Activated CD4-positive, alpha-beta T cell treated with anti-CD3 and anti-CD28 coated beads, Interleukin-2, amount 50 U/mL, for 24 hours (primary cell): ENCODE measurements at places on chromosomes 1 and 21.

GRCh38 chr21:22575165-22575584 is 1577.0 kb downstream of the NCAM2 start:
- DNase-seq: no peak

DNA sequence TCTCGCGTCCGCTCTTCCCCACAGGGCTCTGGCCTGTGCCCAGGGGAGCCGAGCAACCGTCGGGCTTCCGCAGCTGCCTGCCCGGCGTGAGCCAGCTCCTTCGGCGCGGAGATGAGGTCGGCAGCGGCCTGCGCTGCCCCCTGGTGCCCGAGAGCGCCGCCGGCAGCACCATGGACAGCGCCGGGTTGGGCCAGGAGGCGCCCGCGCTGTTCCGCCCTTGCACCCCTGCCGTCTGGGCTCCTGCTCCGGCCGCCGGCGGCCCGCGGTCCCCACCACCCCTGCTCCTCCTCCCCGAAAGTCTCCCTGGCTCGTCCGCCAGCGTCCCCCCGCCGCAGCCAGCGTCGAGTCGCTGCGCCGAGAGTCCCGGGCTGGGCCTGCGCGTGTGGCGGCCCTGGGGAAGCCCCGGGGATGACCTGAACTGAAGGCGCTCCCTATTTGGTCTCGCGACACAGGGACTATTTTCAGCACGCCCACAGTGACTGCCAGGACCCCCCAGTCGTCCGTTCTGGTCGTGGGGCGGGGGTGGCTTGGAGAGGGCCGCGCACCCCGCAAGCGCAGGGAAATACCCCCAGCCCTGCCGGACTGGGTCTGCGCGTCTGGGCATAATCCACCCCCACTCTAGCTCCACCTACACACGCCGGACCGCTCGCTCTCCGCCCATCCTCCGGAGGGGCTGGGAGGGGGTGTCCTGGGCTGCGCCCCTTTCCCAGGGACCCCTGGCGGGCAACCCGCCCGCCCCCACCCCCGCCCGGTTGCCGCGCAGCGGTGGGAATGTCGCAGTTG is 1.3 kb downstream of the HES3 start:
- peak; percentile 65 for DNase-seq

DNA sequence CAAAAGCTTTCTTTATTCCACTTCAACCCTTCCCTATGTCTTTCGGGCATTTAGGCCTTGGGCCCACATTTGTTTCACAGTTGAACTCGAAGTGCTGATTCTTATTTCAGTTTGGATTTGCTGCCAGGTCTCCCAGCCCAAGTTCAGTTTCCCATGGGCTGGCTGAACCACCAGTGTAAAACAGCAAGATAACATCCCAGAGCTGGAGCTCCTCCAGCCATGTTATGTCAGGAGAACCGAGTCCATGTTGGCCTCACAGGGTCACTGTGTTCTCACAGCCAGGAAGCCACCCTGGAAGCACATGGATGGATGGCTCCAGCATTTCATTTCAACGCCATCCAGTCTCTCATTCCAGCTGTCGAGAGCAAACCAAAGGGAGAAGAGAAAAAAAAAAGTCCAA is 45.2 kb upstream of the RXRG start:
- no peak for DNase-seq

DNA sequence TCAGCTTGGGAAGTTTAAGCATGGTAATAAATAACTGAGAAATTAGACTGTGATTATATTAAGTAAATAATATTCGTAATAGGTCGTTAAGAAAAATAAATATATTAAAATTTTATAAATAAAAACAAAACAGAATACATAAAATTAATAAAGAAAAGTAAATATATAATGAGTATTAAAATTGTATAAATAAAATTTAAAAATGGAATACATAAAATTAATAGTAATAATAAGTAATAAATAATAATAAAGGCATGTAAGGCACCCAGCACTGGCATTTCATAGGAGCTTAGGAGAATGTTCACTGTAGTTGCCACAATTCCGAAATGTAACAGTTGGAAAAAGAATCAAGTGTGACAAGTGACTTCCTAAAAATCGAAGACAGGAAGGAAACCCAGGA is 45.8 kb upstream of the FHAD1 start:
- DNase-seq: no peak

GRCh38 chr1:6102532-6102845 is 56.8 kb downstream of the KCNAB2 start:
- no peak for DNase-seq

DNA sequence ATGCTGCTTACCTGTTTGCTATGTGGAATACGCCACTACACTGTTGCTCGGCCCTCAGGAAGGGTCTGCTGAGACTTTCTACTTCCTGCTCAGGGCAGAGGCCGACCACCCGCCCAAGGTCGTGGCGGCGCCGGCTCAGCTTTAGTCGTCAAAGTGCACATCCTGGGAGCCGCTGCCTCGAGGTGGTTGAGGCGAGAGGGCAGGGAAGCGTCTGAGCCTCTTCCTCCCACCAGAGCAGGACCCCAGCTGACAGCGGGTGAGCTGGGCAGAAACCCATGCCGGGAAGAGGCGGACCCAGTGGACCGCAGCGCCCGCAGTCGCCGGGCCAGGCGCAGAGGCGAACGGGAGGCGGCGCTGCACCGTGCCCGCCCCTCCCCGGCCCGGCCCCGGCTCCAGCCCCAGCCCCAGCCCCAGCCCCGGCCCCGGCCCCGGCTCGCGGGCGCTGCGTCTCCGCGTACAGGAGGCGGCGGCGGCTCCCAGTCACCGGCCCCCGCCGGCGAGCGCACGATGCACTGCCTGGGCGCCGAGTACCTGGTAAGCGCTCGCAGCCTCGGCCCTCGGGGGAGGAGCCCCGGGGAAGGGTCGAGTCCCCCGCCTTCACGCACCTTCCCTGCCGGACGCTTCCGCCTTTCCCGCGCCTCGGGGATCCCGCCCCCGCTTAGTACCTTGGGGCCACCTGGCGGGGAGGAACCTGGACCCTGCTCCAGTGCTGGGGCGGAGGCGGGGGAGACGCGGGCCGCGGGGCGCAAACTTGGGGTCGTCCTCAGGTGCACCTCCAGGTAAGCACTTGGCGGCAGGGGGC is at the start of gene SLC44A3:
Gene SLC44A3 (plus strand): TSS at position 413 of the 802 bp plus-strand sequence. CDS start 95 bp downstream, at position 508.
- no peak for DNase-seq

GRCh38 chr21:33067457-33067856 is 2.5 kb upstream of the OLIG1 start:
- no peak for DNase-seq

DNA sequence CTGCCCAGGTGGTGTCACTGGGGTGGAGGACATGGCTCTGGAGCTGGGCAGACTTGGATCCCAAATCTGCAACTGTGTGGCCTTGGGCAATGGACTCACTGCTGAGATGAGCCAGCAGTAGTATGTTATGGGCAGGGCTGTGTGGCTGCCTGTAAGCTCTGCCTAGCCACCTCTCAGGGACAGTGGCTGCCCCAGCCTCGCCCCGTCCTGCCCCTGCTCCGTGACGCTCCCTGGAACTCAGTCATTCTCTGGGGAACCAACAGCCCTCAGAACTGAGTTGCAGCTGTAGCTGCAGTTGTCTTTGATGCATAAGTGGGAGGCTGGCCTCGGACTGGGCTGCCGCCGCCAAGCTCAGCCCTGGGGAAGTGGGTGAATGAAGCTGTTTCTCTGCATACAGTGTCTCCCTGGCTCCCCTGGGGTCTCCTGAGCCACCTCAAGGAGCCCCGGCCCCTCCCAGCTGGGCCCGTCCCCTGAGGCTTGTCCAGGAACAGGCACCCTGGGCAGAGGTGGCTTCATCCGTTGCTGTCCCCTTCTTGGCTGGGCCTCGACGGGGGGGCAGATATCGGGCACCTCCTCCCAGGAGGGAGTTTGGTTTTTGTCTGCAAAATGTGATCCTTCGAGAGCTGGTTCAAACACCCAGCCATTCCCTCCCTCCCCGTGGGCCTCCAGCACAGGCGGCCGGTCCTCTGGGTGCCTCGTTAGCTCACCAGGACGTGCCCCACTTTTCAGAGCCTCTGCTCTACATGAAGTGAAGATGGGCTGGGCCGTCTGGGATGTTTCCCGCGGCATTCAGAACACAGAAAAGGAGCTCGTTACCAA is 26.2 kb upstream of the PLCH2 start:
- no peak for DNase-seq

DNA sequence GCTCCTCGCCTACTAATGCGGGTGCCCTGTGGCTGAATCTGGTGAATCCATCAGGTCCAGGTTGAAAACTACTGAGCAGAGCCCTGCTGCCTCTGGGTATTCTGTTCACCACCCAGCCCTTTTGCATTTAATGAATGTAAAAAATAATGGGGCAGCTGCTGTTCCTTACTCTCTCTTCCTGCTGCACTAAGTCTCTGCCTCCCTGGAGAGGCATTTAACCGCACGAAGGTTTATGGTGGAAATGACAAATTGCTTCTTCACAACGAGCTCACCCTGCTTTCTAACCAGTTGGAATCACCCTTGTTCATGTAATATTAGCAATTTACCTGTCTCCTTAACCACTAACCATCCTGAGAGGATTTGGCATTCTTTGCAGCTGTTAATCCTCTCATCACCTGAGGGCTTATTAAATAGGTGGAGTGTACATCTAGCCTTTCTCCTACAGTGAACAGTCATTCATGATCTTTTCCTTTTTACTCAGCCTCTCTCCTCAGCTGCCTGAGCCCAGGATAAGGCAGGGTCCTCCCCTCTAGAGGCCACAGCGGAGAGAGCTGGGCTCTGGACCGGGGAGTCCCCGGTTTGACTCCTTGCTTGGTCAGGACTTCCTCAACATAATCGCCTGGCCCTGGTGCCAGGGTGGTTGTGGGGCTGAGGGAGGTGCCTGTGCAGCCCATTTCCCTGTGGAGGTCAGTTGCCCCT is 97.6 kb downstream of the NOS1AP start:
- DNase-seq: no peak

DNA sequence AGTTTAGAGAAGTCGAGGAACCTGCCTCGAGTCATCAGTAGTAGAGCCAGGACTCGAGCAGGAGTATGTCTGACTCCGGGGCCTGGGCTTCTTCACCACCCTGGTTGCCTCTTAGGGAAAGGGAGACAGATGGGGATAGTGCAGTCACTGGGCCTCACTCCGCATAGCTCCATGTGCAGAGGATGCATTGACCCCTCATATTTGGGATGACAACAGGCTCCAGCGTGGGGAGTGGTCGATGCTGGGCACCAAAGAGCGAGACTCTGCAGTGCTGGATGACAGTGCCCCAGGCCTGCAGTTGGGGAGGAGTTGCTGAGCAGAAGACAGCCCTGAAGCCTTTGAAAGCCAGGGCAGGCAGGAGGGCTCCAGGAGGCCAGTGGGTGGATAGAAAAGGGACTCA is 20.8 kb upstream of the TENT5C start:
- DNase-seq: no peak

- DNase-seq: no peak
These were observed 18.9 kb downstream of the LDLRAP1 start for GRCh38 chr1:25562101-25562927.

- no peak for DNase-seq
These were observed 574 bp downstream of the IGSF9 start for GRCh38 chr1:159944623-159945455.

GRCh38 chr1:207026104-207026534 is 6.4 kb downstream of the C1orf116 start:
- DNase-seq: no peak

DNA sequence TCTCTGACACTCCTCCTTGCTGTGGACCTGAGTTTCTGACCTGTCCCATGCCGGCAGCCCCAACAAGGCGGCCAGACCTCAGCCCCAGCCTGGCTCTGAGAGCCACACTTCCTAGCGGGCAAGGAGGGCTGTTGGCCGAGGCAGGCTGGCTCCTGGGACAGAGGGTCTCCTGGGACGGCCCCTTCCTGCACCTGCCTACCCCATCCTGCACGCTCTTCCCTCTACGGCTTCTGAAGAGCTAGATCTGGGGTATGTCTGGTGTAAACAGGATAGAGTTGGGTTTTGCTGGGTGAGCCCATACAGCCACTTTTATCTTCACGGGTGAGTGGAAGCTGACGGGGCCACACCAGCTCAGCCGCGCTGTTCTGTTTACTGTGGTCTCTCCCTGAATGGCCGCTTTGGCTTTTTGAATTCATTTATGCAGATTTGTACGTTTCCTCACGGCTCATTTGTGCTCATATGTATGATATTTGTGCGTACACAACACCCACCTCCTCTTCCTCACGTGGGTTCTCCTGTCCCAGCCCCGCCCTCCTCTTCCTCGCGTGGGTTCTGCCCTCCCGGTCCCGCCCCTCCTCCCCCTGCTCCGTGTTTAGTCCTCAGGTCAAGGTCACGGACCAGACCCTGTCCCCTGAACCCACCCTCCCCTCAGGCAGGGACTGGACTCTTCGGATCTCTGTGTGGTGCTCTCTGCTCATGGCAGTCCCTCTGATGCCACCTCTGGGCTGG is 34.7 kb upstream of the POFUT2 start:
- no peak for DNase-seq

- DNase-seq: no peak
These were observed 182.3 kb downstream of the KCTD3 start for GRCh38 chr1:215749414-215749813.

- no peak for DNase-seq
These were observed 24.3 kb upstream of the ELAVL4 start for GRCh38 chr1:50084389-50084788.

- no peak for DNase-seq
These were observed 53.5 kb downstream of the CHD5 start for GRCh38 chr1:6126521-6127067.

GRCh38 chr21:42571391-42572150 is 57.9 kb downstream of the SLC37A1 start:
- no peak for DNase-seq

- DNase-seq: no peak
These were observed 10.4 kb downstream of the ZBTB8A start for GRCh38 chr1:32549616-32550015.

- DNase-seq: no peak
These were observed 166.1 kb downstream of the RERE start for GRCh38 chr1:8651236-8651890.

DNA sequence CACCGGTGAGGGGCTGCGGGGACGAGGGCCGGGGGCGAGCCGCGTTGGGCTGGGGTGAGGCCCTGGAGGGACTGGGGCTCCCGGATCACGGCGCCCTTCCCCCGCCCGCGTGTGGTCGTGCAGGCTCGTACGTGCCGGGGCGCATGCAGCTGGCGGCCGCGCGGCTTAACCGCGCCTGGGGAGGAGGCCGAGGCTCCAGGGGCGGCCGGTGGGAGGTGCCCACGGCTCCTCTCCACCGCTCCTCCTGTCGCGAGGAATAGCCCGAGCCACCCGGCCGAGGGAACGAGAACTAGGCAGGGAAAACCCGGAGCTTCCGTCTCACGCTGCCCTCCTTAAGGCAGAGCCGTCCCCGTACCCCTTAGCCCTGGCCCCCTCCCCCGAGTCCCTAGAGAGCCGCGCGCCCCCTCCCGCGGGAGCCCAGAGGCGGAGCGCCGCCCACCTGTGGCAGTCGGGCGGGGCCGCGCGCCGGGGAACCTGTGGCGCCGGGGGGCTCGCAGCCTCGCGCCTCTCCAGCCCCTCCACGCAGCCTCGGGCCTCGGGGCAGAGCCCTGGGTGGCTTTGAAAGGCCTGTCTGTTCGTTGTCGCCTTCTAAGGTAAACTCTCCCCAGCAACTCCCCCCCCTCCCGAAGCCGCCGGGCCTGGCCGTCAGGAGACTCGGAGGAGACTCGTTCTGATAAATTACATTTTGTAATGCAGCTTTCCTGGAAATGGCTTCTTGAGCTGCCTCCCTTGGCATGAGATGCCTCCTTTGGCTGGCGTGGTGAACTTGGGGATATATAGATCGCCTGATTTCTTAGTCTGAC is 746 bp downstream of the AK4 start:
- DNase-seq: peak; percentile 1
